RCC 7860 (cell line): ENCODE measurements at places on chromosomes 7 and 10.
A peak's percentile ranks its signal among the peaks of the same experiment; 100 is the strongest.

DNA sequence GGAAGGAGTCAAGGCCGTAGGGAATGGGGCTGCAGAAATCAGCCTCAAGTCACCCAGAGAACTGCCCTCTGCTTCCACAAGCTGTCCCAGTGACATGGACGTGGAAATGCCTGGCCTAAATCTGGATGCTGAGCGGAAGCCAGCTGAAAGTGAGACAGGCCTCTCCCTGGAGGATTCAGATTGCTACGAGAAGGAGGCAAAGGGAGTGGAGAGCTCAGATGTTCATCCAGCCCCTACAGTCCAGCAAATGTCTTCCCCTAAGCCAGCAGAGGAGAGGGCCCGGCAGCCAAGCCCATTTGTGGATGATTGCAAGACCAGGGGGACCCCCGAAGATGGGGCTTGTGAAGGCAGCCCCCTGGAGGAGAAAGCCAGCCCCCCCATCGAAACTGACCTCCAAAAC is 50.2 kb upstream of the PDCD4 start:
- DNase-seq = no peak

- no peak for DNase-seq
These were observed 658.4 kb upstream of the CELF2 start for GRCh38 chr10:10359263-10359662.

GRCh38 chr7:142375710-142376313 is 118.0 kb upstream of the PRSS58 start:
- no peak for DNase-seq

DNA sequence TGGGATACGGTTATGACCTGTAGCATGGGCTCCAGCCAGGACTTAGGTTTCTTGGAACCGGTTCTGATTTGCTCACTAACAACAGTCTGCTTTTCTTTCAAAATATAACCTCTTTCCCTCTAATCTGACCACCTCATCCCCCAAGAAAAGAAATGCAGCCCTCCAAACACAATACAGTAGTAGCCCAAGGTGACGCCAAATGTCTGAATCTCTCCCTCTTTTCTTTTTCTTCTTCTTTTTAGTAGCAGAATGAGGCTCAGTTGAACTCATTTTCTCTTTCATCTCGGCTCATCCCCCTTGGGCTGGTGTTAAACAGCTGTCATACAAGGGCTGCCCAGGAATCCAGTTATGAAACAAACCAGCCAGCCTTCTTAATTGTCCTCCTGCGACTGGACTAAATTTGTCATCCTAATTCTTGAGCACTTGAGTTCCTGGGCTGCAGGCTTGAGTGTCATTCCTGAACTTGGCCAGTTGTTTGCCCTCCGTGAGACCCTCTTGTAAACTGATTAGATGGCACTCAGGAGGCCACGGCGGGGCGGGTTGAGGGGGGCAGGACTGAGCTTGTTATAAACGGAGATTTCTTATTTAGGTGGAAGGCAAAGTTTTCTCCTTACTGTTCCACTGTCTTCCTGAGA is 94.8 kb downstream of the SORCS3 start:
- DNase-seq = no peak

- no peak for DNase-seq
These were observed 8.2 kb downstream of the PPIF start for GRCh38 chr10:79355420-79356017.

DNA sequence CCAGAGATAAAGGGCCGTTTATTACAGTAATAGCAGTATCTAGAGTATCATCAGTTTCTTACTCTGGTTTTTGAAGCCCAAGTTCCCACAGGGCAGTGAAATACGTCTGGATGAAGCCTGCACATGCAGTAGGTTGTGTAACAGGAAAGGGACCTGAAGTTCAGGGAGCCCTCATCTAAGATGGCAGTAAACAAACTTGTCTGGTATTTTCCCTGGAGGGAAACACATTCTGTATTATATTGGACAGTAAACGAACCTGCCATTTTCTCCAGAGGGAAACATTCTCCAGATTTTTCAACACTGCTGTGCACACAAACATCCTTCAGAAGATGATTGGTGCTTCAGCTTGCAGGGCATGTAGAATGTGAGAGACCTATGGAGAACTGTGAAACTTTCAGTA is 189.9 kb downstream of the TFEC start:
- DNase-seq = no peak

- no peak for DNase-seq
These were observed 174.9 kb upstream of the MKLN1 start for GRCh38 chr7:131152766-131153165.

DNA sequence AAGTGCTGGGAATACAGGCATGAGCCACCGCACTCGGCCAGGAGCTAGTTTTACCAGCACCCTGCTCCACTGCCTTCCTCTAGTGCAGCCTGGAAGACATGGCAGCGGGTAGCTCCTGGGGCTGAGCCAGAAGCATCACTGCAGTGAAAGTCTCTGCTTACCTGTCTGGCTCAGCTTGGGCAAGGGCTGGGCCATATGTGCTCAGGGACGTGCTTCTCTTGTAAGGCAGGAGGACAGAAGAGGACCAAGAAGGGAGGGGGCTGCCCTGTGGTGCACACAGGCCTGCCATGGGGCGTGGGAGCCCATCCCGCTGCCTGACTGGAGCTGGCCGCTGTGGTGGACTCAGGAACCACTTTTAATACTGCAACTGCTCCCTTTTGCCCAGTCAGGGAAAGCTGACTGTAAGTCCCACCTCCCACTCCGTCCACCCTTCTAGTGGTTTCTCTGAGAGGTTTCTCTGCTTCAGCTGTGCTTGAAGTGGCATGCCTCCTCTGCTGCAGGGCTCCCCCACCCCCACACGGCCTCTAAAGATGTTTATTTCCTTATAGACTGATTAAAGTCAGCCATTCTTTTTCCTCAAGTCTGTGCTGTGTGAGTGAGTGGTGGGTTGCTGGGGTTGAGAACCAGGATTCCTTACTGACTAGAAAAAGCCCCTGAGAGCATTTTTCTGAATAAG is 25.3 kb upstream of the C10orf95 start:
- DNase-seq = no peak

DNA sequence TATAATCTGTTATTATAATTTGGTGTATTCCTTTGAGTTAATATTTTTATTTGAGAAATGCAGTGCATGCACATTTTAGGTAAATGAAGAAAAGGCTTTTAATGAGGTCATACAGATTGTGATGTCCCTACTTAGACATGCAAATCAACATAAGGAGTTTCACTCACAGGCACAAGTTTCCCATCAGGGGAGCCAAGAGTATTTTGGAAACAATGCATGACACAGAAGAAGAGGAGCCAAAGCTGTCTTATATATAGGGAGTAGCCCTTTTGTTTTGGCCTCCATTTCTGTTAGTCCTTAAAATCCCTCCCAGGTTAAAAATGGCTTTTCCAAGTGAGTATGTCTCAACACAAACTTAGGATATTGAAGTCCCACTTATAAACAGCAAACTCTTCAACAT is 703.4 kb upstream of the ANKRD30A start:
- no peak for DNase-seq

- DNase-seq = no peak
These were observed 92.6 kb downstream of the JAZF1 start for GRCh38 chr7:28088032-28088431.

DNA sequence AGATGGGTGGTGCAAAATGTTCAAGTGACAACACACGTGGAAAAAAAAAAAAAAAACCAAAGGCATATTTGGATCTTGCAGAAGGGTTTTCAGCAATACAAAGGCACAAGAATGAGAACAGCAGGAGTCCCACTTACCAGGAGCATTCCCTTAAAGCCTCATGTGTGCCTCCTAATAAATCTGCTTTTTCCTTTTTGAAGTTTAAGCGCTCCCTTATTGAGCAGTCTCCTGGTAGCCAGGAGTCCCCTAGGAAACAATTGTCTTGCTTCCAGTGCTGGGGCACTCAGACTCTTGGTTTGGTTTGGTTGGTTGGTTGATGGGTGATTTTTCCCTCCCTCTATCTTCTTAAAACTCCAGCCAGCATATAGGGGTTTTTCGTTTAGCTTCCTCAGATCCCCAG is 321.8 kb upstream of the NFE2L3 start:
- no peak for DNase-seq

GRCh38 chr10:43137717-43138020 is 576 bp upstream of the CSGALNACT2 start:
- DNase-seq = peak; percentile 22

- no peak for DNase-seq
These were observed 5.4 kb downstream of the SFR1 start for GRCh38 chr10:104127411-104127810.

DNA sequence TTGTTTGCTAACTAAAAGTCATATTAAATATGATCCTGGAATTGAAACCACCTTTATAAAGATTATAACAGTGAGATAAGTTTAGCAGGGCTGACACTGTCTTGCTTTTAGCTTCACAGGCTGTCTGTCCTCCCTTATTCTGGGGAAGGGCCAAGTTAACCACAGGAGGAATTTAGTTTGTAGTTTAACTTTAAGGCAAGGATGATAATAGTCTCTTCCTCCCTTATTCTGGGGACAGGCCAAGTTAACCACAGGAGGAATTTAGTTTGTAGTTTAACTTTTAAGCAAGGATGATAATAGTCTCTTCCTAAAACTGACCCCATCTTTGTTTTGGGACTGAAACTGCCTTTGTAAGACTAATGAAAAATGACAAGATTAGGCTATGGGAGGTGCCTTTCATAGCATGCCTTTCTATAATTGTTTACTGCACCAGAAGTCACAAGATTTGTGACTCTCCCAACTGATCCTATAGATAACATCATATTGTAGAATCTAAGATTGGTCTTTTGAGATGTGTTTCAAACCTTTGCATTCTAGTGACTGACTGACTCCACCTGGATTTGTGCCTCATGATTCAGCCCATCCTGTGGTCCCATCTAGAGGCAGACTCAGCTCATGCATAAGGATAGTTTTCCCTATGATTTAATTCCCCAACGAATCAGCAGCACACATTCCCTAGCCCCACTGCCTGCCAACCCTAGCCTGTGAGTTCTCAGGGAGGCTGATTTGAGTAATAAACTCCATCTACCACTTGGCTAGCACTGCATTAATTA is 212.0 kb downstream of the MAGI2 start:
- DNase-seq = peak; percentile 49

DNA sequence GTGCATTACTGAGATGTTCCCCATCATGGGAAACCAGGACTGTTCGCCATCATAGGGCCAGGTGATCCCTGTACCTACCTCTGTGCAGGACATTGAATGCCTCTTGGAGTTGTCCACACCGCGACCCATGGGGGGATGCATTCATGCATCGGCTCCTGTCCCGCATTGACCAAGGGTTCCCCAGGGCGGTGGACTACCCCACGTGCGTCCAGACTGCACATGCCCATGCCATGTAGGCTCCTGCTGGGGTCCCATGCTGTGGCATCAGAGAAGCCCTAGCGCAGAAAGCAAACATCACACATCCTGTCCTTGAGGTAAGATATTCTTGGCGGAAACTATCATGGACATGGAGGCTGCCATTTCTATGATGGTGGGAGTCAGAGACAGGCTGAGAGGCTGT is 121.6 kb upstream of the UNC5B start:
- no peak for DNase-seq

- peak; percentile 34 for DNase-seq
These were observed 14.9 kb downstream of the CCL26 start for GRCh38 chr7:75756991-75757676.

GRCh38 chr10:4947635-4948596 is 15.3 kb upstream of the AKR1C1 start:
- DNase-seq = peak; percentile 89

- no peak for DNase-seq
These were observed 29.6 kb downstream of the WBP1L start for GRCh38 chr10:102773320-102773719.

- DNase-seq = no peak
These were observed 12.2 kb upstream of the KCP start for GRCh38 chr7:128922496-128923410.

- no peak for DNase-seq
These were observed 161.1 kb upstream of the CHST15 start for GRCh38 chr10:124254490-124254889.

GRCh38 chr10:123885406-123886170 is 6.0 kb downstream of the CPXM2 start:
- no peak for DNase-seq

DNA sequence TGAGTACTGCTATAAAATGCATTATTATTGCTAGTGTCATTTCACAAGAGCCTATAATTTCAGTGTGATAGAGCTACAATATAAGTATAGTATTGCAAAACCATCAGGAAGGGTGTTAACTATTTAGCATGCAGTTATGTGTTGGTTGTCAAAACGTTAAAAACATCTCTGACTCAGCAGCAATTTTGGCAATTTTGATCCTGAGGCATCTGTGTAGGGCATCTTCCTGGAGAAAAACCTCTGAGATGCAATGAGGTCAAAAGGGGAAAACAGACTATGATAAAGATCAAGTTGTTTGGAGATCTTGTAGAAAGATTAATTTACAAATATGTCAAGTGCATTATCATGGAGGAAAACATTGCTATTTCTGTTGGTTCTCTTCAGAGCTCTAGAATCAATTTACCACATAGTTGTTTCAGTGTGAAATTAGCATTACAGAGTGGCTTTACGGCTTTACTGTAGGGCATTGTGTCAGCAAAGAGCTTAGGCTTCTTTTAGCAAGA is 5.3 kb downstream of the CFTR start:
- no peak for DNase-seq

DNA sequence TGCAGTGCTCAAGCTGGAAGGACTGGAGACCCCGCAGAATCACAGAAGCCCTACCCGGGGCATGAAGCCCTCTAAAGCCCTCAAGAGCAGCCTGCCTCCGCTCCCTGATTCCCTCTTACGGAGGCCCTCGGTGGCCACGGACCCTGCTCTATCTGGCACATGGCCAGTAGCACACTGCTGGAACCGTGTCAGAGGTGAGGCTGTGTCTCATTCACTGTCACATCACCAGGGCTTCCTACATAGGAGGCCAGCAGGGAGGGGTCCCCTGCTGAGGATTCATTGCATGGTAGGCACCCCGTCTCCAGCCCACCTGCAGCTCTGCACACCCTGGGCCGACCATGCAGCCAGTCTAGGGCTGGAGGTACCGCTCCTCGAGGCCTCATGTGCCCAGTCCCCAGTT is 259.2 kb downstream of the TNS3 start:
- no peak for DNase-seq

GRCh38 chr10:43205681-43206390 is 61.0 kb downstream of the RASGEF1A start:
- DNase-seq = no peak

GRCh38 chr10:59588791-59589190 is 120.9 kb downstream of the SLC16A9 start:
- DNase-seq = no peak

DNA sequence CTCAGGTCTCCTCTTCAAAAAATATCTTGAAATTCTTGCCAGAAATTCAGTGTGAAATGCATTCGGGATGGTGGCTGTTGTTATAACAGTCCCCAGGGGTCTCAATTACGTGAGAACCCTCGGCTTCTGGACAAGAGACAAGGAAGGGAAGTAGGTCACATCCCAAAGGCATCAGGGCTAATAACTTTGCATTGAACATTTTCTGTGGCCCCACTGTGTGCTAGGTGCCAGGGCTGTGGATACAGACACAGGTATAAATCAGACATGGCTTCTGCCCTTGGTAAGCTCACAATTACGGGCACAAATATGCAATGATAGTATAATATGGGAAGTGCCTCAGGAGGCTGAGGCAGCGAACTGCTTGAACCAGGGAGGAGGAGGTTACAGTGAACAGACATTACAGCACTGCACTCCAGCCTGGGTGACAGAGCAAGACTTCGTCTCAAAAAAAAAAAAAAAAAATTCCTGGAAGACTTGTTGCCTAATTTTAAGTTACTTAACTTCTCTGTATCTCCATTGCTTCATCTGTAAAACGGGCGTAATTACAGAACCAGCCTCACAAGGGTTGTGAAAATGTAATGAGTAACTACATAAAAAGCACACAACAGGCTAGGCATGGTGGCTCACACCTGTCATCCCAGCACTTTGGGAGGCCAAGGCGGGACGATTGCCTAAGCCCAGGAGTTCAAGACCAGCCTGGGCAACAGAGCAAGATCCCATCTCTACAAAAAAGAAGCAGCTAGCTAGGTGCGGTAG is 2.5 kb upstream of the RHBDD2 start:
- no peak for DNase-seq
